ENCODE measurements at places on chromosomes 6 and 20.

DNA sequence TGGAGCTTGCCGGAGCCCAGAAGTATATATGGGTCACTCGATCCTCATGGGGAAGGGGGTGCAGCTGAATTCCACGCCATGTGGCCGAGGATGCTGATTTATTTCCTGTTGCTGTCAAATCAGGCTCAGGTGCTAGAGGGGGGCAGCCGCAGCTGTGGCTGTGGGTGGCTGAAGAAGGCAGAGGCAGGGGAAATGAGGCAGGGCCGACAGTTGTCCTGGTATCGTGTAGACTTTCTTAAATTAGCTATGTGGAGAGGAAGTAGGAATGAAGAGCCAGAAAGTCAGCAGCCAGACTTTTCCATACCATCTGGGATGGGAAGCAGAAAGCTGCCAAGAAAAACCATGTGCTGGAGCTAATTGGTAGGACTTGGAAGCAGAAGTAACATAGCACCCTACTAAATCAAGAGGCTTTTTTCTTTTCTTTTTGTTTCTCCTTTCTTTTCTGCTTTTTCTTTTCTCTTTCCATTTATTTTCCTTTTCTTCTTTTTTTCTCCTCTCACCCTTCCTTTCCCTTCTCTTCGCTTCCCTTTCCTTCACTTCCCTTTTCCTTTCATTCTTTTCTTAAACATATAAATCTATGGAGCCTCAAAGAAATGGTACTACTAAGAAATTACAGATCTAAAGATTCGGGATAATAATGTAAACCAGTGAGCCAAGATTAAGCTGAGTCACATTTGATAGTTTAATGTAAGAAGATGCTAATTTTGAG lies 90.6 kb upstream of the CD83 start:
- DNase-seq: no peak

DNA sequence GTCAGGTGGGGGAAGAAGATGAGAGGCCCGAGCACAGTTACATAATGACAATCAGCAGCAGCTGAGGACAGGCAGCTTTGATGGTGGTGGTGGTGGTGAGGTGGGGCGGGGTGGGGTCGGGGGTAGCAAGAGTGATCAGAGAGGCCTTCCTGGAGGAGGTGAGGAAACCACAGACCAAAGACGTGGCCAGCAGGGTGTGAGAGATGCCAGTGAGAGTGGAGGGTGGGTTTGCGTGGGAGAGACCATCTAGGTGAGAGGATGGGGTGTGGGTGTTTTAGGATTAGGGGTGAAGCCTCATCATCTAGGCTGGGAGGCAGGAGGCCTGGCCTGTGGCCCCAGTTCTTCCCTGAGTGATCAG lies 76.0 kb upstream of the TOX2 start:
- no peak for DNase-seq

GRCh38 chr6:107488174-107488874 lies 1.6 kb upstream of the SOBP start:
- DNase-seq: no peak

GRCh38 chr6:142207265-142207877 lies 60.3 kb downstream of the VTA1 start:
- peak; percentile 60 for DNase-seq

GRCh38 chr6:69232911-69233448 lies 563.8 kb downstream of the LMBRD1 start:
- DNase-seq: peak; percentile 78

- DNase-seq: peak; percentile 46
Observed at GRCh38 chr20:59223182-59223601, 59.6 kb downstream of the ZNF831 start.

GRCh38 chr20:50575865-50576720 lies 65.9 kb downstream of the PTPN1 start:
- DNase-seq: peak; percentile 78

- DNase-seq: peak; percentile 45
Observed at GRCh38 chr20:43798291-43799149, 71.7 kb upstream of the GTSF1L start.

DNA sequence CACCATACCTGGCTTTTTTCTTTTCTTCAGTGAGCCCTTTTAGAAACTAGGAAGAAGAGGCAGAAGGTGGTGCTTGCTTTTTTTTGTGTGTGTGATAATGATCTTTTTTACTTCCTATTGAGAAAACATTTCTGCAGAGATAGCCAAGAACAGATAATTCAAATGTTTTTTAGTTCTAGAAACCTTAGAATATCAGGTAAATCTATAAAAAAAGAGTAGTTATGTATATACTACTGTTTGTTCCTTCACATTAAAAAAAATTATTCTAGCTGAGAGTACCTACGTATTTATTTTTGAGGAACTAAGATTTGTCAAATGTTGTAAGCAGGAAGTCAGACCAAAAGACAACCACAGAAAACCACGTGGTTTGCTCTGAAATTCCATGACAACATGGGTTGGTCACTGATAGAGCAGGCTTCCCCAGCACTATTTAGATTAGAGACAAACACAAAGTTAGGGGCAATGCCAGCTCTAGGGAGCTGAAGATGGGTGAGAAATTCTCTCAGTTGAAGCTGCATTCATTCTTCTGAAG lies 12.8 kb downstream of the STK4 start:
- DNase-seq: no peak

DNA sequence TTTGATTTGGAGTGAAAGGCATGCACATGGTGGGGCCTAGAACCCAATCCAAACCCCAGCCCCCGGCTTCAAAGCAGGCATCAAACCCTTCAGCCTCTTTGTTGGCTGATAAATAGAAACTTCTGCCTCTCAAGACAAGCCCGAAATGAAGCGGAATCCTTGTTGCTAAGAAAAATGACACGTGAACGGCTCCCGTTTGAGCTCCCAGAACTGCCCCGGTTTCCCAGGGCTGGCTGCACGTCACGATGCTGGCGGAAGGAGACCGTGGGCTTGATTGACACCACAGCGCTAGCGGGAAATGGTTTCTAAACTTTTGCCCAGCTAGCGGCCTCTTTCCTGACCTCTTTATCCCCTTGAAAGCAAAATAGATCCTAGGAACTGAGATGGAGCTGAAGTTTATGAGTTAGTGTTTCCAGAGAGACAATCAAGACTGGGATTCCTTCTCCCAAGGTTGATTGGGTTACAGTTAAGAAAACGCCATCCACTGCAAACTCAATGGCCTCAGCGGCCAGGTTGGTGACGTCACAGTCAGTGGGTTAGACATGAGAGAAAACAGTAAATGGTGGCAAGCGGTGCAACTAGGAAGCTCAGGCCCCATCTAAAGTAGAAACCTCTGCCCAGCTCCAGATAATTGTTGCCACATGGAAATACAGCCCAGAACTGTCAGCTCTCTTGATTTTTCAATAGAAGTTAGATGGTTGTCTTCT lies 117.0 kb downstream of the ANKRD60 start:
- DNase-seq: no peak

GRCh38 chr20:54389596-54390280 lies 85.7 kb upstream of the DOK5 start:
- no peak for DNase-seq

- no peak for DNase-seq
Observed at GRCh38 chr6:104201557-104201956, 658.2 kb downstream of the HACE1 start.

- DNase-seq: no peak
Observed at GRCh38 chr20:5714261-5715041, 35.8 kb upstream of the SHLD1 start.

DNA sequence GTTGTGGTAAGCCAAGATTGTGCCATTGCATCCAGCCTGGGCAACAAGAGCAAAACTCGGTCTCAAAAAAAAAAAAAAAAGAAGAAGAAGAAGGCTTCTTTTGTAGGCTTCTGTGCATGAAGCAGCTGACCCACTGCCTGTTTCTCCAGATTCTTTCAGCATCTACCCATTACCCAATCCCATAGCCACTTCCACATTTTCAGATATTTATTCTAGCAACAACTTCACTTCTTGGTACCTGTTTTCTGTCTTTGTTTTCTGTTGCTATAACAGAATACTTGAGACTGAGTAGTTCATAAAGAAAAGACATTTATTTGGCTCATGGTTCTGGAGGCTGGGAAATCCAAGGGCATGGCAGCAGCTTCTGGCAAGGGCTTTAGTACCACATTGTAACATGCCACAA lies 95.3 kb upstream of the SGK1 start:
- no peak for DNase-seq

GRCh38 chr20:49985617-49986016 lies 2.8 kb downstream of the SNAI1 start:
- no peak for DNase-seq

DNA sequence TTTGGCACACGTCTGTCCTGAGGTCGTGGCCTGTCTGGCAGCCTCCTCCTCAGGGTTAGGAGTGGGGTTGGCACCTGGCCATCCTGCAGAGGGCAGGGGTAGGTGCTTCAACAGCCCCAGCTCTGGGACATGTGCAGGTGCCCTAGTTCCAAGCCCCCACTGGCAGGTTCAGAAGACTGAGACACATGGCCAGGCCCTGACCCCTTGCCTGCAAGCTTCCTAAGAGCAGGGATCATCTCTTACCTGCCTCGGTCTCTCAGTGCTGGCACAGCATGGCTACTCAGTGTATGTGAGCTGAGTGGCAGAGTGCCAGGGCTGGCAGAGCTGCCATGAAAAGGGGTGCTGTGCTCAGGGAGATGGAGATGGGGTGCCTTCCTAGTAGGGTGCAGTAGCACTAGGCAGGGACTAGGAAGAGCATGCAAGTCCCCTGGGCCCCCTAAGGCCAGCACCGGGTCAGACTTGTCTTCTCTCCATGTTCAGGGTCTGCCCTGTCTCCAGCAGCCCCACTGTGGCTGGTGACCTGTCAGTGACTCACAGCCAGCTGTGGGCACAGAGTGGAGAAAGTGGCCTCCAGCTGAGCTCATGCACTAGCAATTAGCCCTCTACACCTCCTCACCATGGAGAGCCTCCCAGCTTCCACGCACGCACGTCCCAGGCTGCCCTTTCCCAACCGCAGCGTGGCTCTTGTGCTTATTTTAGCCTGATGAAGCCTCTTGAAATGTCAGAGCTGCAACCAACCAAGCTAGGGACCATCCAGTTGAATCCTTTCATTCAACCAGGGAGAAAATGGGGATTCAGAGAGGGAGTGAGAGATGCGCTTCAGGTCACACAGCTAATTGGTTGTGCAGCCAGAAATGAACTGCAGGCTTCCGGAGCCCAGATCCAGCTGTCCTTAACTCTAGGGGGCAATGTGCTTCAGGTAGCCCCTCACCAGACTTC lies 116.6 kb downstream of the MRPL14 start:
- DNase-seq: peak; percentile 46

- no peak for DNase-seq
Observed at GRCh38 chr6:154122195-154122925, 83.3 kb downstream of the OPRM1 start.

- DNase-seq: no peak
Observed at GRCh38 chr20:31392836-31393235, 2.4 kb upstream of the DEFB119 start.

GRCh38 chr20:39242614-39243013 lies 280.5 kb downstream of the DHX35 start:
- DNase-seq: no peak

- peak; percentile 41 for DNase-seq
Observed at GRCh38 chr6:43838276-43839036, 68.4 kb downstream of the VEGFA start.

- DNase-seq: no peak
Observed at GRCh38 chr6:138307352-138307751, 70.4 kb upstream of the SMIM28 start.

GRCh38 chr6:107684996-107685395 lies 139.1 kb downstream of the SCML4 start:
- DNase-seq: no peak

GRCh38 chr6:14682812-14683211 lies 563.1 kb upstream of the JARID2 start:
- DNase-seq: no peak

DNA sequence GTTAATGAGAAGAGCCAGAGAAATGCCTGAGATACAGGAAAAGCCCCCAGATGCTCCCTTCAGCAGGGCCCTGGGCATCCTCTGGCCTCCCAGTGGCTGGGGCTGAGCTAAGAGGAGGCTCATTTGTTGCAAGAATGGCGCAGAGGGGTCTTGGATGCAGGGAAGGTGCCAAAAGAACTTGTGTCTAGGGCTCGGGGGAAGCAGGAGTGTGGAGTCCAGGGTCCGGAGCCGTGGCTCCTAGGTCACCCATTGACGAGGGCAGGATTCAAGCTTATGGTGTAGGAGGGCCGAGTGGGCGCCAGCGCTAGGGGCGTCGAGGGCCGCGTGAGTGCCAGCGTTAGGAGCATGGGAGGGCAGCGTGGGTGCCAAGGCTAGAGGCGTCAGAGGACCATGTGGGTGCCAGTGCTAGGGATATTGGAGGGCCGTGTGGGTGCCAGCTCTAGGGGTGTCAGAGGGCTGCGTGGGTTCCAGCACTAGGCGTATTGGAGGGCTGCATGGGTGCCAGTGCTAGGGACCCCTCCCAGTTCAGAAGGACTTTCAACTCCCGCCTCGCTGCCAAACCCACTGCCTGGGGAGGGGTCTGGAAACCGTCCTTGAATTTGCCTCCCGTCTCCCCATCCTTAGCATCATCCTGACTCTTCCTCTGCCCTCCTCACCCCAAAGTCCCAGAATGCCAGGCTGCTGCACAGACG lies 250.5 kb upstream of the AFDN start:
- DNase-seq: no peak

DNA sequence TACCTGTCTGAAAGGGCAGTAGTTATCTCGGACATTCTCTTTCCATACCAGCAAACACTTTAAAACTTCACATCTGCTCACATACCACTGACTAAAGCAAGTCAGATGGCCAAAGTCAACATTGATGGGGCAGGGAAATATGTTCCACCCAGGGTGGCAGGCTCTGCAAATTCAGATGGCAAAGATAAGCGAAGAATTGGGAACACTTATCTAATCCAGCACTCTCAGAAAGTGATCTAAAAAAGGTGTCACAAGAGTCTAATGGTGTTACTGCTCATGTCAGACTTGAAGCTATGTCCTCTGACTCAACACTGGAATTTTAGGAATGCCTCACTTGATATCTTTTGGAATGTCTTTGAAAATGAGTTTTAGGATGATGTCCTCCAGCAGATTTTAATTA lies 1086.2 kb downstream of the KIF16B start:
- DNase-seq: no peak

GRCh38 chr6:39902786-39903465 lies 31.3 kb downstream of the MOCS1 start:
- no peak for DNase-seq

DNA sequence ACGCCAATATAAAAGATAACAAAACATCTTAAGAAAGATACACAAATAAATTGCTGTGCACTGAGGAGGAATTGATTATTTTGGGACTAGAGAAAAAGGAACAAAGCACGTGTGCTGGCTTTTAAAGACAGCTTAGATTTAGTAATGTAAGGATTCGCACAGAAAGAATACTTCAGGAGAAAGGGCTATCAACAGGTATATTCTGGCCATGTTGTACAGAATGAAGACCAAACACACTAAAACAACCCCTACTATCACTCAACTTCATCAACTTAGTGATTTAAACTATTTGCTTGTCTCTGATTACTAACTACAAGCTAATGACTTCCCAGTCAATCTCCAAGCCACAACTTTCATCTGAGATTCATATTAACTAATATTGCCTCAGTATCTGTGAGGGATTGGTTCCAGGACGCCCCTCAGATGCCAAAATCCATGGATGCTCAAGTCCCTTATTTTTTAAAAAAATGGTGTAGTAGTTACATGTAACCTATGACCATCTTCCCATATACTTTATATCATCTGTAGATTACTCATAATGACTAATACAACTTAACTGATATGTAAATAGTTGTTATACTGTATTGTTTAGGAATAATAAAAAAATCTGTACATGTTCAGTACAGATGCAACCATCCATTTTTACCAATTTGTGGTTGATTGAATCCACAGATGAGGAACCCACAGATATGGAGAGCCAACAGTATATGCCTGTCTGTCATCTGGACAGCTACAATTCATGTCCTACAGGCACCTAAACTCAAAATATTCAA lies 4.5 kb downstream of the DEK start:
- DNase-seq: no peak

Measured in BE2C (cell line).